ENCODE measurements at places on chromosomes 7 and 10.
A peak's percentile ranks its signal among the peaks of the same experiment; 100 is the strongest.

DNA sequence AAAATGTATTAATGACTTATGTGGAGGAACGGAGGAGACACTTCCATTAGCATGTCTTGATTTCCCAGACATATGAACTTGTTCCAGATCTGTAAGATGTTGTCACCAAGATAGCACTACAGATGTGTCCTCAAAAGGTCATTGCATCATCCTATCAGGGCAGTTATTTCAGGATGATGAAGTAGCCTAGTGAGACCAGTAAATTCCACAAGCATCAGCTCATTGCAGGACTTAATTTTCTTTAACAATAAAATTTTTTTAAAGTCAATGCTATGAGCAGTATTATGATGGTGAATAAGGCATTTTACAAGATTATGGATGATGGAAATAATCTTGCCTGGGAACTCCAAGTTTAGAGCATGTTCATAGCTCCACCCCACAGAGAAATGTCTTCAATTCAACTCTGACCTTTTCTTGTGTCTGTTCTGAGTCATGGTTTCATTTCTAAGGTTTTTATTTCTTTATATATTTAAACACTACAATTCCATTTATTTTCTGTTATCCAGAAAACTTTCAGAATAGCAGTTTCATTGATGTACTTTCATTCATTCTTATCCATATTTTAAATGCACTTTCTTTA is 1203.3 kb upstream of the CELF2 start:
- DNase-seq: no peak

DNA sequence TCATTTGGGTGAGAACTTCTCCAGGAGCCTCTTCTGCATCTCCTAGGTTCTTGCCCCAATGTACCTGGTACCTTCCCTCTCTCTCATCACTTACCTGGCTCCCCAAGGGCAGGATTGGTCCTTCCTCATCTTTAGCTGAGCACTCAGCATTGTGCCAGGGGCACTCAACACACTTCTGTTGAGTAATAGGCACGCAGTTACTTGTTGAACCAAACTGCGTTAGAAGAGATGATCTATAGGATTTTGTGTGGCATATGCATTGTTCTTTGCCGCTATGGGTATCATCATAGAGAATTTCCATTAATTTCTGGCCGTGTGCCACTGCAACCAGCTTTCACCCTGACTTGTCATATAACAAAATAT is 16.4 kb downstream of the TBXAS1 start:
- no peak for DNase-seq

GRCh38 chr7:138804618-138805017 is 6.6 kb upstream of the ATP6V0A4 start:
- no peak for DNase-seq

DNA sequence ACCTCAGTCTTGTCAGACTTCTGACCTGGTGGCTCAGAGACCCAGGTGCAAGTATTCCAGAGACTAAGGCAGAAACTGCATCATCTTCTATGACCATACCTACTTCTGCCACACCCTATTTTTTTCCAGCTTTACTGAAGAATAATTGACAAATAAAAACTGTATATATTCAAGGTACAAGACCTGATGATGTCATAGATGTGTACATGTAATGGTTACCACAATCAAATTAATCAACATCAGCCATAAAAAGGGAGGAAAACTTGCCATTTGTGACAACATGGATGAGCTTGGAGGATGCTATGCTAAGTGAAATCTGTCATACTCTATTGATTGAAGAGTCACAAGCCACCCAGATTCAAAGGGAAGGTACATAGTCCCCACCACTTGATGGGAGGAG is 815.6 kb downstream of the SORCS1 start:
- DNase-seq: no peak

GRCh38 chr7:6618621-6619020 is 3.2 kb downstream of the ZNF853 start:
- no peak for DNase-seq

GRCh38 chr10:96705134-96705533 is 15.2 kb downstream of the PIK3AP1 start:
- no peak for DNase-seq

GRCh38 chr7:73799282-73800141 is 29.4 kb upstream of the CLDN3 start:
- no peak for DNase-seq

GRCh38 chr7:41047789-41048191 is 655.1 kb downstream of the INHBA start:
- no peak for DNase-seq

- DNase-seq: no peak
These were observed 728.8 kb downstream of the TYW1 start for GRCh38 chr7:67725423-67725822.

GRCh38 chr10:35783305-35783838 is 141.3 kb upstream of the FZD8 start:
- no peak for DNase-seq

DNA sequence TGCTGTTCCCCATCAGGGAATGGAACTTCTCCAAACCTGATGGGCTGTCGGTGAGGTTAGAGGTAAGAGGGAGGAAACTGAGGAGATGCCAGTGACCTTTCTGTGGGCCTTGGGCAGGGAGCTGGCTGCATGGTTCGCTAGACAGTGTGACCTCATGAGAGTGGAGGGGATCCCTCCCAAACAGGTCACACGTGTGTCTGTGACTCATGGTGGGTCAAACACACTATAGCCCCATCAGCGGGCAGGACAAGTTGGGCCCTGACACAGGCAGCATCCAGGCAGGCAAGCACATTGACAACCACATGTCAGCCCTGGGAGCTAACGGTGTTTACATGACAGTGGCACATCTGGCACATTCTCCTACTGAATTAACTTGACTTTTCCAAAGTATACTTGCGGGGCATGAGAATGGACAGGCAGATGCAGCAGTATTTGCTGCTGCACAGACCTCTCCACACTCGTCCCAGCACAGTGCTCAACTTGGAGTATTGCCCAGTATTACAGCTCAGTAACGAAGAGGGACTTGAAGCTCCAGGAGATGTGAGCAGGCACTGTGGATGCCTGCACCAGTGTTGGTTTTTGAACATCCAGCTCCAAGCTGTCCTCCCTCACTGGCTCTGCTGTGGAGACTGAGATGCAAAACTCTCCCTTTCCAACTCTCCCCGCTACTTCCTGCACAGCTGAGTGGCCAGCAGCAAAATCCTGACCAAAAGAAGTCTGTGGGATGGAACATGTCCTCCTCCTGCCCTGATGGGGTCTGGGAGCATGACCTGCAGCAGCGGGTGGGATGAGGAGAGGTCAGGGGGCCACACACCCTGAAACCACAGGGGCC is 199.6 kb downstream of the WDR37 start:
- peak; percentile 4 for DNase-seq

GRCh38 chr10:88456730-88457129 is 126.4 kb downstream of the RNLS start:
- DNase-seq: no peak

DNA sequence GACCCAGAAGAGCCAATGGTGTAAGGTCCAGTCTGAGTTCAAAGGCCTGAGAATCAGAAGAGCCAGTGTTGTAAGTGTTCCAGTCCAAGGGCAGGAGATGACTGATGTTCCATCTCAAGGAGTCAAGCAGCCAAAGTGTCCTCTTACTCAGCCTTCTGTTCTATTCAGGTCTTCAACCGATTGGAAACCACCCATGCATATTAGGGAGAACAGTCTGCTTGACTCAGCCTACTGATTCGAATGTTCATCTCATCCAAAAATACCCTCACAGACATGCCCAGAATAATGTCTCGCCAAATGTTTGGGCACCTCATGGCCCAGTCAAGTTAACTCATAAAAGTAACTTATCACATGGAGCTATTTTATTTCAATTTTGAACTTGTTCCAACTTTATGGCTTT is 2.9 kb upstream of the WDFY4 start:
- no peak for DNase-seq

DNA sequence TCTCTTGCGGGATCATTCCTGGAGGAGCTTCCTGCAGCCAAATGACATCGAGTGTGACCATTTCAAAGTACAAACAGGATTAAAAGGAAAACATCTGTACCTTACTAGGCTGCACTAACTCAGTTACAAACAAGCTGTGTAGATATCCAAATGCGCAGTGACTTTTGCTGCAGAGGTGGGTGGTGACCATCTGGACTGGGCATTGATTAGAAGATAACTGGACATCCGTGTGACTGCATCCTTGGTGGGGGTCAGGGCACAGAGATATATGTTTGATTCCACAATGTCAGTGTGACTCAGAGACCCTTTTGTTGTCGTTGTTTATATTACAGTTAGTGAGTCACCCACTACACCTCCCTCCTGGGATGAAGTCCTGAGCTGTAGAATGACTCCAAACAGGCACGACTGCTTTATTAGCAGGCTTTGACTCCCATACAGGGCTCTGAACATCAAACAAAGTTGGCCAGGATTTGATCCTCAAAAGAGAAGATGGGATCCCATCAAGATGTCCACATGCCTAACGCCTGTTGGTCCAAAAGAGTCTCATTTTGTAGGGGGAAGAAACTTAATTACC is 56.7 kb upstream of the SDK1 start:
- no peak for DNase-seq

GRCh38 chr10:88913127-88913526 is 33.1 kb downstream of the STAMBPL1 start:
- DNase-seq: no peak

DNA sequence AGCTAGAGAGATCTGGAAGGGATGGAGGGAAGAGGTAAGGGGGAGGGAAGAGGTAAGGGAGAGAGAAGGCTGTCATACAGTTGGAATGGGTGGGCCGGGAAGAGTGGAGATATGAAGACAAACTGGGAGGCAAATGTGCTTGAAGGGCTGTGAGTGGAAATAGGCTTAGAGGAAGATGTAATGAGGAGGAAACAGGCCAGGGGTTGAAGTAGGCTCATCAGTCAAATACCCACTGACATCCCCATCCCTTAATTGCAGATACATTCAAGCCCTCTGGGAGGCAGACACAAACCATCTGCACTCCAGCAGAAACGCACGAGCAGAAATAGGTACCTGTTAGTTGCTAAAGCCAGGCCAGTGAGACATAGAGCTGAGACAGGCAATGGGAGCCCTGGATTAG is 2.1 kb downstream of the SYNPO2L start:
- peak; percentile 64 for DNase-seq

GRCh38 chr10:110033701-110034235 is 26.0 kb downstream of the ADD3 start:
- DNase-seq: no peak

DNA sequence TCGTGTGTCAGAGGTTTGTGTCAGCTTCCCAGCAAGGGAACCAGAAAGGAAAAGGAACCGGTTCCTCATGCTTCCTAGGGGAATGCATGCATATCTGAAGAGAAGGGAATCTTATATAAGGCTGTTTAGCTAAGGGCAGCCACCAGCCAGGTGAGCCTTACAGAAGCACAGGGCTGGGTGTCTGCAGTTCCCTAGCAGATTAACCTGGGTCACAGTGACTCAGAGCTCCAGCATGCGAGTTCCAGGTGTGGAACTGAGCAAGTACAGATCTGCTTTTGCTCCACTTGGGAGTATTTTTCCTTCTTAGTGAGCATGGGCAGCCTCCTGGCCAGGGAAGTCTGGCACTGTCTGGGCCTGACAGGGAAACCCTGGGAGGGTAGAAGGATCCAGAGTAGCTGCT is 957 bp upstream of the ANKRD2 start:
- no peak for DNase-seq

- DNase-seq: no peak
These were observed 1018.6 kb upstream of the LRRTM3 start for GRCh38 chr10:65907199-65907712.

DNA sequence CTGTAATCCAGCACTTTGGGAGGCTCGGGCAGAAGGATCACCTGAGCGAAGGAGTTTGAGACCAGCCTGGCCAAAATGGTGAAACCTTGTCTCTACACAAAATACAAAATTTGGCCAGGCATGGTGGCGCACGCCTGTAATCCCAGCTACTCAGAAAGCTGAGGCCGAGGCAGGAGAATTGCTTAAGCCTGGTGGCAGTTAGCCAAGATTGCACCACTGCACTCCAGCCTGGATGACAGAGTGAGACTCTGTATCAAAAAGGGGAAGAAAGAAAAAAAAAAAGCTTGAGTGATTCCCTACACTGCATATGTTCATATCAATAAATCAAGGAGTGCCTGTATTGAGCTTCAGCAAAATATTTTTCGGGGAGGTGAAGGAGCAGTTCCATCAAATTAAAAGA is 45.8 kb upstream of the SRRM3 start:
- peak; percentile 55 for DNase-seq

DNA sequence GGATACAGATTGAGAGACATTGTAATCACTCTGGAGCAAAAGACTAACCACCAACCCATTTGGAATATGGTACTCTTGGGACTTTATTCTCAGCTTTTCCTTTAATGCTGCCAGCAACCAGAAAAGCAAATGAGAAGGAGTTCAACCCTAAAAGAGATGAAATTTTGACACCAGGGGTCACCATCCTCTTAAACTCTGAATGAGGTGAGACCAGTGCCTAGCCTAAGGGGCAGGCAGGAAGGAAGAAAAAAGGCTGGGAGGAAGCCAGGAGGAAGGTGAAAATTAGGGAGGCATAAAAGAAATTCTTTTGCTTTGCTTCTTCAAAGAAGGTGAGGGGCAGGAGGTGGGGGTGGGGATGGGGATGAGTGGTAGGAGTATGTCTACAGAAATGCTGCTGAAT is 135.8 kb downstream of the JAZF1 start:
- no peak for DNase-seq

GRCh38 chr7:92758796-92759431 is 77.5 kb downstream of the CDK6 start:
- DNase-seq: no peak

GRCh38 chr7:11655642-11656041 is 176.4 kb downstream of the THSD7A start:
- no peak for DNase-seq

GRCh38 chr7:35871856-35872255 is 71.0 kb downstream of the SEPTIN7 start:
- DNase-seq: peak; percentile 55

- DNase-seq: no peak
These were observed 14.0 kb downstream of the FAM241B start for GRCh38 chr10:69643779-69644657.
